ENCODE measurements at places on chromosomes 1 and 21.

DNA sequence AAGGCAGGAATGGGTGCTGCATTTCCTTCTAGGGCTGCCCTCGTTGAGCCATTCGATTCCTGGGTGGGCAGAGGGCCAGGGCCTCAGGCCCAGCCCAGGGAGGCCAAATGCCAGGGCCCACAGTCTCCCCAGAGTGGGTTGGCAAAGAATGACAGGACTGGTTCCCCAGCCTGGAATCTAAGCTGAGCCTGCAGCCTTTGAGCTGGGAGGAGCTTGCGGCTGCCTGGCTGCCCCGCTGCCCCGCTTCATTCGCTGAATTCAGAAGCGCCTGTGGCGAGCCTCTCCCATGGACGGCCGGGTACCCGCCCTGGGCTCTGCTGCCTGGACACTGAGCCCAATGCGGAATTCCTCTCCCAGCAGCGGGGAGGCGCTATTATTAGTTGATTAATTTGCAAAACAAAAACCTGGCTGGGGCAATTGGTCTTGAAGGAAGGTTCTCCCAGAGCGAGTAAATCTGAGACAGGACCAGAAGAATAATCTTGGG lies 32.3 kb upstream of the TARDBP start:
- no peak for DNase-seq

DNA sequence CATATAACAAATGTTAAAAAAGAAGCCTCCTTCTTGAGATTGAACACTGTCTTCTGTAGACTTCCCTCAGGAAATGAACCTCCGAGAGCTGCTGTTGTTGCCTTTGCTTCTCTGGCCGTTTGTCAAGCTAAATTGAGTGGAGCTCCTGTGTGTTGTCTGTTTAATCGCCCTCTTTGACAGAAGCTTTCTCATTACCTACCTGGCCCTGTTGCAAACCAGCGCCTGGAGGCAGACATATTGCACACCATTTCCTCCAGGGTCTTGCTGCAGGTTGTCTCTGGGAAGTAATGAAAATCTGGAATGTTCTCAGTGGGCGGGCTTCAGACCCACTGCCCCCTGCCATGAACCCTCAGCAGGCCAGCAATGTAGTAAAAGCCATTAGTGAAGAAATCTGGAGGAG lies 83.3 kb downstream of the GABPA start:
- DNase-seq, result no peak

- DNase-seq, result no peak
Observed at GRCh38 chr1:31643976-31644559, 608 bp downstream of the PEF1 start.

DNA sequence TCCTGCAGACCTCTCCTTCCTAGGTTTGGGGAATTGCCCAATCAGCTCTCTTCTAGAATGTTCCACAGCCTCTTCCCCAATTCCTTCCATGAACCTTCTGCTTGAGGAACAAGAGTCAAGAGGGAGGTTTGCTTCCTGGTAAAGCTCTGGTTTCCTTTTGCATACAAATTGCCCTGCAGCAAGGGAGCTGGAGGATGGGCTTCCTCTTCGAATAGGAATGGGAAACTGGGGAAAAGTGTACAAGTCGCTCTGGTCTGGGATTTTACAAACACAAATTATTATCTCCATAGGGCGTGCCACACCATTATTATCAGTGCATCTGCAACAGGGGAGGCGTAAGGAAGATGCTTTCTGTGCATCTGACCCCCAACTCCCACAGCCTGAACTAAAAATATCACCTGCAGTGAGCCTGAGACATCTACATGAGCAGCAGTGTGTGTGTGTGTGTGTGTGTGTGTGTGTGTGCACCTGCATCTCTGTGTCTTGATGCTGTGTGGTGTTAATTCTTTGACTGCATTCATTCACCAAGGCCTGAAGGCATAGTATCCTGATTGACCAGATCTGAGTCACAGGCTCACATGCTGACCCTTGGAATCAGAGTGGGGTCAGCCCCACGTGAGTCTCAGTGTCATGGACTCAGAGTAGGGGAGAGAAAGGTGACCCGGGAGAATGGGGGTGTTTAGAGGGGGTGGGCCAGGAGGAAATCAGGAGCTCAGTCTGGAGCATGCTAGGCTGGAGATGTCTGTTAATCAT lies 272.9 kb downstream of the KAZN start:
- DNase-seq, result no peak

DNA sequence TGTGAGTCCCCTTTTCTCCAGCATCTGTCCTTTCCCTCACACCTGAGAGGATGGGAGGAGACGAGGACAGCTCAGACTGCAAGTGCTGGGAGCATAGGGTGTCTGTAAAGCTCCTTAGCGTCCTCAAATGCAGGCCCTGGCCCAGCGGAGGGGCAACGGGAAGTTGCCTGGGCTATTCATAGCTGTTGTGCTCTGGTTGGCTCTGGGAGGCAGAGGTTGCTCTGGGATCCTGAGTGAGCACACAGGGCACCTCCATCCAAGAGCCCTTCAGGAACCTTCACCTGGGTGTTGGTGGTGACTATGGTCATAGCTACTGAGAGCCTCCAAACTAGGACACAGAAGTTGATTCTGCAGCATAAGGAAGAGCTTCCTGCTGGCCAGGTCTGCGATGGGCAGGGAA lies 2.6 kb downstream of the PADI1 start:
- no peak for DNase-seq

- DNase-seq, result no peak
Observed at GRCh38 chr1:86461482-86461881, 7.2 kb upstream of the CLCA1 start.

- no peak for DNase-seq
Observed at GRCh38 chr1:229378586-229379367, 35.9 kb upstream of the CCSAP start.

- DNase-seq, result no peak
Observed at GRCh38 chr21:46092811-46093667, 4.9 kb upstream of the COL6A2 start.
